ENCODE measurements at places on chromosomes 1 and 21.
A peak's percentile ranks its signal among the peaks of the same experiment; 100 is the strongest.

GRCh38 chr1:45925728-45926287, 122.4 kb downstream of the MAST2 start:
- peak; percentile 15 for DNase-seq

DNA sequence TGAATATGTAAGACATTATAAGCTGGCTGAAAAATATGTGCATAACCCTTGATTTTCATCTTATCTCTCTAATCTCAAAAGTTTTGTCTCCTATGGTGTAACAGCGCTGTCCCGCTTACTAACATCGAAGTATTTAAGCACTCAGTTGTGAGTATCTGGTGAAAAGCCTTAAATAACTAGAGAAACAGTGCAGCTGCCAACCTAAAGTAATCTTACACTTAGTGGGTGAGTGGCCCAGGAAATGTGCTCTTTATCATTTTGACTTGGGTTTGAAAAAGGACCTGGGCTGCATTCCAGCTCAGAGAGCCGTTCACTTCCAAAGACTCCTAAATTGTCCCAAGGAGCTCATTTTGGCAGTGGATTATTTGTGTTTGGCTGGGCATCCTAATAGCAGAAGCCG, 225.9 kb downstream of the SPATA17 start:
- no peak for DNase-seq

- no peak for DNase-seq
Observed at GRCh38 chr1:204853436-204853835, 17.2 kb upstream of the NFASC start.

- no peak for DNase-seq
Observed at GRCh38 chr21:16426936-16427335, 697.2 kb downstream of the USP25 start.

DNA sequence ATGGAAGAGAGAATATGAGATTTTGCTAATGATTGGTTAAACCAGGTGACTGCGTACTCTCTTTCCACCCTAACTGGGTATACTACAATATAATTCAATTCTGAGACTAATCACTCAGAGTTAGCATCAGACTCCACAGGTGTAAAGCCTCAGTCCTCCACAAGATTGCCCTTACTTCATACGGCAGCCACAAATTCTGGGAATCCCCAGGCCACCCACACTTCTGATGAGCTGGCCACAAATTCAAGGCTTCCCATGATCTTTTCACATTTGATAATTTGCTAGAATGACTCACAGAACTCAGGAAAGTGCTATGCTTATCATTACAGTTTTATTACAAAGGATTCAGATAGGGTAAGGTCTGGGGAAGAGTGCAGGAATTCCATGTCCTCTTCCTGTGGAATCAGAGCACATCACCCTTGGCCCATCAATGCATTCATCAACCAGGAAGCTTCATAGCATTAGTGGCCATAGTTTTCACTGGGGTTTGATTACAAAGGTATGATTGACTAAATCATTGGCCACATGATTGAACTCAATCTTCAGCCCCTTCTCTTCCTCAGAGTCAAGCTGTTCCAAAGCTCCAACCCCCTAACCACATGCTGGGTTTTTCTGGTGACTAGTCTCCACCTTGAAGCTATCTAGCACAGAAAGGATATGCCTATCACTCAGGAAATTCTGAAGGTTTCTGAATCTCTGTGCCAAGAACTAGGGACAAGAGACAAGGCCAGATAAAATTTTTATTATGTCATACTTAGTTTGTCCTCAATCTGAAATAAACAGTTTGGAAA, 131.7 kb downstream of the HHIPL2 start:
- no peak for DNase-seq

GRCh38 chr1:53730224-53730865, 8.6 kb downstream of the GLIS1 start:
- DNase-seq: no peak

- no peak for DNase-seq
Observed at GRCh38 chr1:21749109-21749508, 33.8 kb downstream of the USP48 start.

DNA sequence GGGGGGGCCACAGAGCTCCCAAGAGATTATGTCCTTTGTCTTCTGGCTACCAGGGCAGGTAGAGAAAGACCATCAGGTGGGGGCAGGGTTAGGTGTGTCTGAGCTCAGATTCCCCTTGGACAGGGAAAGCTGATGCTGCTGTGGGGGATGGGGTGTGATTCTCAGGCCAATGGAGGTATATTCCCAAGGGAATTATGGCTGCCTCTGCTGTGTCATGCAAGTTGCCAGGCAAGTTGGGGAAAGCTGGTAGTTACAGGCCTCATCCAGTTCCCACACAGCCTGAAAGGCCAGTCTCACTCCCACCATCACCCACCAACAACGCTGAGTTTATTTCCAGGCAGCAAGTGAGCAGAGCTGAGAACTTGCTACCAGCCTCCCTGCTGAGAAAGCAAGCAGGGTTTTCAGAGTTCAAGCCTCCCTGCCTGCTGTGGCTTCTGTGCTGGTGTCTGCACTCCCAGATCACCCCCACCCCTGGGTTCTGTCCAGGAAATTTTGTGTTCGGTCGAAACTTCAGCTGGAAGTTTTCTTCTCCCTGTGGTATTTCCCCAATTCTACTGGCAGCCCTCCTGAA, 21.3 kb downstream of the IFI16 start:
- no peak for DNase-seq

DNA sequence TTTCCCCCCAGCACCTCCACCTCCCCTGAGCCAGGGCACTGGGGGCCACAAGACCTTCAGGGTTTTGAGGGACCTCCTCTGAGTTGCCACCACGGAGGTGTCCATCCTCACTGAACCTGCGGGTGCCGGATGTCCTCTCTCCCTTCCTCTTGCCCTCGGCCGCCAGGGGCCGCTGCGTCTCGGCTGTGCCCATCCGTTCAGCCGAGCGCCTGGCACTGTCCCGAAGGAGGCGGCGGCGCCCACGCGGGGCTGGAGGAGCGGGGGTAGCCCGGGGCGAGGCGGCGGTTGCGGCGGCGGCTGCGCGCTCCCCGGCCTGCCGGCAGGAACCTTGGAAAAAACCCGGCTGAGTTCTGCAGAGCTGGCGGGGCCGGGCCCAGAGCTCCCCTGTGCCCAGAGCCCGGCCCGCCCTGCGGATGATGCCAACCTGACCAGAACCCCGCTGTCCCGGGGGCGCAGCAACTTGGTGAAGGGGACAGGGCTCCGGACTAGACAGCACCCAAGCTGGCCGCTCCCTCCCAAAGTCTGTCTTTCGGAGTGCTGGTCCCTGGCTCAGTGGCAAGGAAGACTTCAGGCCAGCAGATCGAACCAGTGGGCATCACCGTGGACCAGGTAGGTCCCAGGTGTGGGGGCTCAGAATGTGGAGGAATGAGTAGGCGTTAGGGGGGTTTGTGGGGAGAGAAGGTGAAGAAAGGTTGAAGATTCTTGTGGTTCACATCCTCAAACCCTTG, 3.7 kb upstream of the PPM1J start:
- DNase-seq: no peak

- DNase-seq: no peak
Observed at GRCh38 chr1:39321979-39322378, 117.5 kb downstream of the MACF1 start.

DNA sequence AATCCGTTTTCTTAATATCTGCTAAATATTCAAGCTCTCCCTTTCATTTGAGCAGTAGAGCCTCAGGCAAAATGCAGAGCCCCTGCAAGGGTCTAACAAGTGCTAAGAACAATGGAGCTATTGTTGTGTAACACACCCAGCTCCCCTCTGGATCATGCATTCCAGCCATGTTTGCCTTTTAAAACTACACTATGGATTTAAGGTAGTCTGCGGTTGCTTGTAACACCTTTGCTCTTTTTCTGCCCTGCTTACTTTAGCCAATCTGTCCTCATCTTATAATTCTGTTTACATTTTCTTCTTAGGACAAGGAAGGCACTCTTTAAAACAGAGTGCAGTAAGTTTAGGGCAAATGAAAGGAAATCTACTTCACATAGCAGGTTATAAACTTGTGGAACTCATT, 60.0 kb upstream of the C1orf105 start:
- no peak for DNase-seq

DNA sequence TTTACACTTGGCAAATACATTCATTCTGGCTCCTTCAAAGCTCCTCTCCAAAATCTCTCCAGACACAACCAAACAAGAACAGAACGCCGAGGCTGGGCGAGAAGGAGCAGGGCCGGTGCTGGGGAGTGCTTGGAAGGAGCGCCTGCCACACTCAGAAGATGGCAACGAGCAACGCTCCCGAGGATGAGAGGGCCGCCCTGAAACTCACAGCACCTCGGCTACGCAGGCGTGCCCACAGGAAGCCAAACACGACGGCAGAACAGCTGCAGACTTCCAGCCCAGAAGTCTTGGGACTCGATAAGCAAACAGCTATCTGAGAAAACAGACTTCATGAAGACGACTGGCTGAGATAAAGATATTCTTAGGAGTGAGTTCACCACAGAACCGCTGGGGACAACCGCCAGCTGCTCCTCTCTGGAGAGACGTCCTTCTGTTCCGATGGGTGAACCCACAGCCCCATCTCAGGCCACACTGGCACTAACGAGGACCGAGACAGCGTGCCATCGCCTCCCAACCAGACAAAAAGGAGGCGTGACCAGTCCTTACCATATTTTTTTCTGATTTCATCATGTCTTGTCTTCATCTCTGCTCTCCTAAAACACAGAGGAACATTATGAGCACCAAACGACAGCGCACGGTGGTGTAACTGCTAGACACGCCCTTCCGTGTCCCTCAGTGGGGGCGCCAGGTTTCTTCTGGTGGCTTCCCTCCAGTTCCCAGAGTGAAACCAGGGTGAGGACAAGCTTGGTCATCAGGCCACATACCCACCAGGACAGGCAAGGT, 18.6 kb downstream of the PTTG1IP start:
- no peak for DNase-seq

DNA sequence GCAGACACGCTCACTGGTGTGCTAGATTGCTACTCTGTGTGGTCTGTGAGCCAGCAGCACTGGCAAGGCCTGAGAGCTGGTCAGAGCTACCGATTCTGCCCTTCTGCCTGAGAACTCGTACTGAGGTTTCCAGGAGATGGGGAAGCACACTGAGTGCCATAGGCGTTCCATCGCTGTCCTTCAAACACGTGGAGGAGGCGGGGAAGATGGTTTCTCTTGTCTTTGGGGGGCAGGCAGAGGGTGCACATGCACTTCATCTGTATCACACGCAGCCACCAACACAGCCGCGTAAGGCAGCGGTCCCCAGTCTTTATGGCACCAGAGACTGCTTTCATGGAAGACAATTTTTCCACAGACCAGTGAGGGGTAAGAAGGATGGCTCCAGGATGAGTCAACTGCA, 23.8 kb upstream of the MX1 start:
- no peak for DNase-seq

DNA sequence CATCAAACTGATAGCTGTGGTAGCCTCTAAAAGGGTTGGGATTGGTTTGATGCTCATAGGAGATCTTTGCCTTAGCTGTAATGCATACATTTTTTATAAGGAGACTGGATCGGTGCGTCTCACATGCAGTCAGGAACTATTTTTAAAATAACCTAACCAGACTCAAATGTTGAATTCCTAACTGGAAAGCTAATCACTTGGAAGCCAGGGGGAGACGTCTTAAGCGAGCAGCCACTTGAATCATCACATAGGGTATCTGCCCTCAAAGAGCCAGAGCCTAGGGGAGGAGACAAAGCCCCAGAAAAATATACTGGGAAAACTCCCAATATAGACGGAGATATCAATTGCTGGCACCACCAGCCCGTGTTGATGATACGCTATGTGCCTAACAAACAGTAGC, 61.7 kb upstream of the PUM1 start:
- no peak for DNase-seq

GRCh38 chr1:46405724-46406123, 11.6 kb downstream of the FAAH start:
- no peak for DNase-seq

GRCh38 chr1:39266269-39266668, 61.8 kb downstream of the MACF1 start:
- DNase-seq: peak; percentile 25

- DNase-seq: no peak
Observed at GRCh38 chr1:92577261-92577895, 90.7 kb upstream of the GFI1 start.

DNA sequence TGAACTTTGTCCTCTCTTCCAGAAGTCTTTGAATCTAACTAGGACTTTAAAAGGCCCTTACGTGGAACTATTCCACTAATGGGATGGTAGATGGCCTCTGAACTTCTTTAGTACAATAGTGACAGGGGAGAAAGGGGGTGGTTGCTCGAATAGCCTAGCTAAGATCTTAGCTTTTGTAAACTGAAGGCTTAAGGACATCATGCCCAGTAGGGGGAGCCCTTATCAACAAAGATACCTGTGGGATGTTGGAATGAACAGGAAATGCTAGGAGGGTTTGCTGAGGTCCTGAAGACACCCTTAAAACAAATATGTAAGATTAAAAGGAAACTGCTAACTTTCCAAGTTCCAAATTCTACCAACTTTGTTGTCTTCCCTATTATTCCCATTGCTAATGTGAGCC, 33.2 kb downstream of the NHLH2 start:
- DNase-seq: peak; percentile 61

GRCh38 chr1:24294228-24294672, 24.9 kb upstream of the GRHL3 start:
- no peak for DNase-seq

DNA sequence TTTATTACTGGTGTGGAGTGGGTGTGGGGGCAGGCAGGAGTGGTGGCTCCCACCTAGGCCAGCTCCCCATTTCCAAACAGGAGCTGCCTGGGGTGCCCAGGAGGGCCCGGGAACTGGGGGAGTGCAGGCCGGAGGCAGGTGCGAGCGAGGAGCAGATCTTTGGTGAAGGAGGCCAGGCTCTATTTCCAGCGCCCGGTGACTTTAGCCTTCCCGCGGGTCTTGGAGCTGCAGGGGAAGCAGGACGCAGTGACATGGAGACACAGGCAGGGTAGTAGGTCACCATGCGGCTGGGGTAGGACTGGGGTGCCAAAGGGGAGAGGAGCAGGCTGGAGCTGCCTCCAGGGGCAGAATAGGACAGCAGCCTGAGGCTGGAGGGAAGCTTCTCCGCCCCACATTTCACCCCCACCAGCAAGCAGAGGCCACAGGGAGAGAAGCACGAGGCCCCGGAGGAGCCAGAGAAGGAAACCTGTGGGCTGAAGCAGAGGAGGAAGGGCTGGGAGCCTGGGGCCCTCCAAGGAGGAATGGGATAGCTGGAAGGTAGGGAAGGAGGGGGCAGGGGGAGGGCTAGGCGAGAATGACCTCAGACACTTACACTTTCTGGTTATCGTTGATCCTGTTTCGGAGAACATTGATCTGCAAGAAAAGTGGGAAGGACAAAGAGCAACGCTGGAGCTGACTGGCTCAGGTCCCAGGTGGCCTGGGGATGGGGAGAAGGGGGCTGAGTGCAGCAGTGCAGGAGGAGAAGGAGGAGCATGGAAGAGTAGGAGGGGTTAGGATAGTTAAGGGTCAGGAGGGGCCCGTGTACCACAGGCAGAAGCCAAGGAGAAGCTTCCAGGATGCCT, 18.2 kb downstream of the TNNT2 start:
- no peak for DNase-seq

GRCh38 chr1:167898578-167899222, 15.2 kb downstream of the ADCY10 start:
- no peak for DNase-seq

GRCh38 chr1:205481629-205482151, 22.8 kb upstream of the CDK18 start:
- no peak for DNase-seq

- DNase-seq: no peak
Observed at GRCh38 chr1:203465146-203465798, 10.3 kb upstream of the PRELP start.
